Progenitor cell of endocrine pancreas (in vitro differentiated cells): ENCODE measurements at places on chromosomes 13 and 19.
A peak's percentile ranks its signal among the peaks of the same experiment; 100 is the strongest.

- no peak for DNase-seq
Measured at GRCh38 chr19:39306075-39306474, 9.9 kb downstream of the IFNL1 start.

GRCh38 chr13:33797622-33798021 is 20.3 kb upstream of the RFC3 start:
- DNase-seq, result no peak

DNA sequence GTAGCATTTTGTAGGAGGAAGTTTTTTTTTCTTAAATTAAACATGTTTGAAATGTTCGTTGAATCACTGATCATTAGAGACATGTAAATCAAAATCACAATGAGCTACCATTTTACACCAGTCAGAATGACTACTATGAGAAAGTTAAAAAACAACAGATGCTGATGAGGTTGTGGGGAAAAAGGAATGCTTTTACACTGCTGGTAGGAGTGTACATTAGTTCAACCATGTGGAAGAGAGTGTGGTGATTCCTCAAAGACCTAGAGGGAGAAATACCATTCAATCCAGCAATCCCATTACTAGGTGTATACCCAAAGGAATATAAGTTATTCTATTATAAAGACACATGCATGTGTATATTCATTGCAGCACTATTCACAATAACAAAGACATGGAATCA is 122.0 kb upstream of the ARGLU1 start:
- no peak for DNase-seq

DNA sequence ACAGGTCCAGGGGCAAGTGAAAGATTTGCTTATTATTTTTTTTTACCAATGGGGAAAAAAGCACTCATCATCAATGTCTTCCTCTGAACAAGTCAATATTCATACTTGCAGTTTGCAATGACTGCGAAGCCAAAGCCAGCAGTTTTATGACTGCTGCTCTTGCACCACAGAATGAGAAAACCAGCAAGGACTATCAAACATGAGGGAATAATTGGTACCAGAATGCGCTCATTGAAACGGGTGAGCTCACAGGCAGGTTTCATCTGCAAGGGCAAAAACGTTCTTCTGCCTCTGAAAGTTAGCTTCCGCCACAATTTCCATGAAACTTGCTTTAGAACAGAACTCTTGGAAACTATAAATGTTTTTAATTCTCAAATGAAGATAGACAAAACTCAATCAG is 5.5 kb downstream of the DLEU7 start:
- no peak for DNase-seq

DNA sequence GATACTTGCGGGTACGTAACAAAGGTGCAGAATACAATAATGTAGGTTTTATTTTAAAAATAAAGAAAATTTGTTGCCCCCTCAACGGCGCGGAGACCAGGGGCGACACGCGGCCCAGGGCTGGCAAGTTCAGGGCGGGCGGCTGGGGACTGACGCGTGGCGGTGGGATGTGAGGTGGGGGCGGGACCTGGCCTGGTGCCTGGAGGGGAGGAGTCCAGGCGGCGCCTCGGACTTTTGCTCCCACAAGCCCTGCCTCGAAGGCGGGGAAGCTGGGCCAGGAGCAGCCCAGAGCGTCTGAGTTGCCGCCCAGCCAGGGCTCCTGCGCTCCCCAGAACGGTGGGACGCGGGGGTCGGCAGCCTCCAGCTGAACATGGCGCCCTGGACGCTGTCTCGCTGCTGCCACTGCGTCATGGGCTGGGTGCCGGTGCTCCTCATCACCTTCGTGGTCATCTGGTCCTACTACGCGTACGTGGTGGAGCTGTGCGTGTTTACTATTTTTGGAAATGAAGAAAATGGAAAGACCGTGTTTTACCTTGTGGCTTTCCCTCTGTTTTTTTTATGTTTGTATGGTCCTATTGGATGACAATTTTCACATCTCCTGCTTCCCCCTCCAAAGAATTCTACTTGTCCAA is 1122.8 kb upstream of the ATXN8OS start:
- DNase-seq, result no peak

GRCh38 chr19:50320051-50320450 is 9.1 kb downstream of the KCNC3 start:
- no peak for DNase-seq

DNA sequence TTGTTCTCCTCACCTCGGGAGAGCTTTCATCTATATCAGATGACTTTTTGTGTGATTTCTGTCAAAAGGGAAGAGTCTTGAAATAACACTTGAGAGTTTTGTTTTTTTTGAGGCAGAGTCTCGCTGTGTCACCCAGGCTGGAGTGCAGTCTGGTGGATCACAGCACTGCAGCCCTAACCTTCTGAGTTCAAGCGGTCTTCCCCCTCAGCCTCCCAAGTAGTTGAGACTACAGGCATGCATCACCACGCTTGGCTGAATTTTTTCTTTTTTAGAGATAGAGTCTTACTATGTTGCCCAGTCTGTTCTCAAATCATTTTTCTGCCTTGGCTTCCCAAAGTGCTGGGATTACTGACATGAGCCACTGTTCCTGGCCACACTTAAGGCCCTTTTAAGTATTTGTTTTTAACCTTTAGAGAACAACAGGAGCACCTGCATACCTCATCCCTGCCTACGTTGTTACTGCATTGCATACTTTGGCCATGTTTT is 11.4 kb downstream of the NDFIP2 start:
- DNase-seq, result no peak

DNA sequence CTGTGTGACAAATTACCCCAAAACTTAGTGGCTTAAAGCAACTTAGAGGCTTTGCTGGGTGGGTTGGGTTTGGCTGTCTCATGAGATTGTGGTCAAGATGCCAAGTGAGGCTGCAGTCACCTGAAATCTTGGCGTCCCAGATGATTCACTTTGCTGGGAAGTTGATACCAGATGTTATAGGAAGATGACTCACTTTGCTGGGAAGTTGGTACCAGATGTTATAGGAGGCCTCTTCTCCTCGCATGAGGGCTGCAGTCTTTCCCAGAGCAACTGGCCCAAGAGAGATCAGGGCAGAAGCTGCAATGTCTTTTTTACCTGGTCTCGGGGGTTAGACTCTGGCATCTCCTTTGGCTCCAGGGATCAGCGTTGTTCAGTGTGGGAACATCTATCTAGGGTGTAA is 16.8 kb downstream of the TEX29 start:
- no peak for DNase-seq

DNA sequence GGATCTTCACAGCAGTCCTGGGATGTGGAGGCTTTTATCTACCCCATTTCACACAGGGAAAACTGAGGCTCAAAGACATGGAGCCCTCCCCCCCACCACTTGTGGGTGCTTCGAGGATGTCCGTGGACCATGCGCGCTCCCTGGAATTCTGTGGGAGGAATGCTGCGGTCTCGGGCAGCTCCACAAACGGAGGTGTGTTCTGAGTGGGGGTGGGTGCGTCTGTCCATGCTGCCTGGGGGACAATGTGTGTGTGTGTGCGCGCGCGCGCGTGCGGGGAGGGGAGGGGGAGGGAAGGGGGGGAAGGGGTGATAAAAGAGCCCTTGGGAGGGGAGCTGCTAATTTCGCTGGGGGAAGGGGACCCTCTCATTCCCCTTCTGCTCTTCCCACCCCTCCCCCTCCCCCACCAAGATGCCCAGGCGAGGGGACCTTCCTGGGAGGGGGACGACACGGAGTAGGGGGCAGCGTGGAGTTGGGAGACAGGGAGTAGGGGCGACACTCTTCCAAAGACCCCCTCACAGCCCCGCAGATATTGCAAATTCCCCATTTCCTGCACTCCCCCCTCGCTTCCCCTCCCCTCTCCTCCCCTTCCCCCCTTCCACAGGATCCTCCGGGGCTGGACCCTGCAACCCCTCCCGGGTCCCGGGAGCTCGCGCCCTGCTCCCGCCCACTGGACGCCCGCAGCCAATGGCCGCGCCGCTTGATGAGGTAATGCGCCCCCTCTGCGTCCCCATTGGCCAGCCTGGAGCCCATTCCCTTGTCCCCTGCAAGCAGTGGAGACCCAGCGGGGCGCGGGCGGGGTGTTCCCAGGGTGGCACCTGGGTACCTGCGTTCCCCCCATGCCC is 18.9 kb upstream of the ZNRF4 start:
- DNase-seq, result peak; percentile 87

- no peak for DNase-seq
Measured at GRCh38 chr13:110983241-110983640, 68.4 kb upstream of the ANKRD10 start.

GRCh38 chr19:33405254-33405552 is 31.7 kb downstream of the CEBPG start:
- DNase-seq, result no peak

DNA sequence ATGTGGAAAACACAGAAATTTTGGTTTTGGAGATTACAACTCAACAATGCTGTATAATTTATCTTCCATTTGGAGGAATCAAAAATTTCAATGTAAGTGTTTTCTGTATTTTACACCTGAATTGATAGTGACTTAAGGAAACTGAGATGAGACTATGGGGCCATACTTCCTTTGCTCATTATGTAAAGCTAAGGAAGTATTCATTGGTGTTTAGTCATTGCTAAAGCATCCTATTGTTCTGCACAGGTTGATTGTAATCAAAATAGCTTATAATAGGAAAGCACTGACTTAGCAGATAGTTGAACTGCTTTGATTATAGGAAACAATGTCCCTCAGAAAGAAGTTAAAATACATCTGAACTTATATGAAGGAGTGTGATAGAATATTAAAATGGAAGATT is 244.4 kb upstream of the SLITRK5 start:
- no peak for DNase-seq

DNA sequence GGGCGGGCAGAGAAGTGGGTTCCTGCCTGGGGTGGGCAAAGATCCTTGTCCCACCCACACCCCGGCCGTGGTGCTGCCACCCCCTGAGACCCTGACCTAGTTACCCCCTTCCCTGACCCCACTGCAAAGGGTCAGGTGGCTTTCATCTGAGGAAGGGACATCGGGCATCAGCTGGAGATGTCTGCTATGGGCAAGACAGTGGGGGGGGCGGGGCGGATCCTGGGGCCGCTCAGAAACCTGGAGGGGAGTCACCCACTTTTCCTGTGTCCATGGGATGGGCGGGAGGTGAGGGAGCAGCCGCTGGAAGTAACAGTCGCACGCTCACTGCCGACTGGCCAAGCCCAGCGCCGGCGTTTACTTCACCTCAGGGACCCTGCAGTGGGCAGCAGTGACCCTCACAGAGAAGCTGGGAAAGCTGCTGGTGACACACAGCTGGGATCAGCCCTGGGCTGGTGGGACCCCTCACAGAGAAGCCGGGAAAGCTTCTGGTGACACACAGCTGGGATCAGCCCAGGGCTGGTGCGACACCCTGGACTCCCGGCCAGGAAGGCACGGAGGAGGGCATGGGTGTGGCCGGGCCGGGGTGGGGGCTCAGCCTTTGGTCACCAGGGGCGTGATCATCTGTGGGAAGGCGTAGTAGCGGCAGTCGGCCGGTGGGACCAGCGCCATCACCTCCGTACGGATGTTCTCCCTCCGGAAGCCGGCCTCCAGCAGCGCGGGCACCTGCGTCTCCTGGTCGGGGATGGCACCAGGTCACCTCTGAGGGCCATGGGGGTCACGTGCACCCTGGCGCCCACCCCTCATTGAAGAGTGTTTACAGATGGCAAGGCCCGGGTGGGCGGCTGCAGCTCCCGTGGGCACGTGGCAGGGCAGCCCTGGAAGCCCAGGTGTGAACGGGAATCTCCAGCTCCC is 4.3 kb downstream of the GAMT start:
- DNase-seq, result no peak

GRCh38 chr19:46133777-46134241 is 9.3 kb upstream of the IGFL3 start:
- no peak for DNase-seq

DNA sequence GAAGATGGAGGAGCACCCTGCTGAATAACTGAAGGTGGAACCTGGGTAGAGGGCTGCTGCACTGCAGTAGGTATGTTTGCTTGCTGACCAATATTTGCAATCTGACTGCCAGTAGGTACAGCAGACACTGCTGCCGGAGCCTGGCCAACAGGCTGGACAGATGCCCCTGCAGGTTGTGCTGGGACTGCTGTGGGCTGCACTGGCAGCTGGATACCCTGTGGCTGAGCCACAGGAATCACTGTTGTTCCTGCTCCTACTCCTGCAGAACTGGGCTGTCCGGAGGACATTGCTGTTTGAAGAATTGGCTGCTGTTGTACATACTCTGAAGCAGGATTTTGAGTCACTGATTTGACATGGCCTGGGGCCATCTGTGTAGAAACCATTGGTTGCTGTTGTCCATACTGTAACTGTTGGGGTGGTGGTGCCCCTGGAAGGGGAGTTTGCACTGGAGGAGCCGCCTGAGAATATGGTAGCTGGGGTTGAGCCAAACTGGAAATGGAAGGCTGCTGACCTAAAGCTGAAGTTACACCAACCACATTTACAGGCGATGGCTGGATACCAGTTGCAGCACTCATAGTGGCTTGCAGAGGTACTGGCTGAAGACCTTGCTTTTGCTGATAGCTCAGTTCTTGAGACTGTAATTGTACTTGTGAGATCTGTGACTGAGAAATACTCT is 2.2 kb downstream of the TSC22D1 start:
- DNase-seq, result no peak

DNA sequence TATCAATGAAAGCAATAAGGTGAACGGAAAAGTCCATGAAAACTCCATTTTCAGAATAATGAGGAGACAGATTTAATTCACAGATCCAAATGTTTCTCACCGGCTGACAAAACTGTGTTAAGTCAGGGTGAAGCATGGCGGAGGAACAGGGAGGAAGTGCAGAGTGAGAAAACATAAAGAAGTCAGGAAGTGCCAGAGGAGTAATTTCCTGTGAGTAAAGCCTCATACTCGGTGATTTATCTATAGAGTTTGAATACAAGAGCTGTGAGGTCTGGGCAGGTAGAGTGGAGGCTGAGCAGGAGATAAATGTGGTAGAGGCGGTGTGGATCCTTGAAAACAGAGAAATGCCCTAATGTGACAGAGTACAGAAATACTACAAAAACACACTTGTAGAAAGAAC is 11.4 kb downstream of the CARD8 start:
- no peak for DNase-seq

DNA sequence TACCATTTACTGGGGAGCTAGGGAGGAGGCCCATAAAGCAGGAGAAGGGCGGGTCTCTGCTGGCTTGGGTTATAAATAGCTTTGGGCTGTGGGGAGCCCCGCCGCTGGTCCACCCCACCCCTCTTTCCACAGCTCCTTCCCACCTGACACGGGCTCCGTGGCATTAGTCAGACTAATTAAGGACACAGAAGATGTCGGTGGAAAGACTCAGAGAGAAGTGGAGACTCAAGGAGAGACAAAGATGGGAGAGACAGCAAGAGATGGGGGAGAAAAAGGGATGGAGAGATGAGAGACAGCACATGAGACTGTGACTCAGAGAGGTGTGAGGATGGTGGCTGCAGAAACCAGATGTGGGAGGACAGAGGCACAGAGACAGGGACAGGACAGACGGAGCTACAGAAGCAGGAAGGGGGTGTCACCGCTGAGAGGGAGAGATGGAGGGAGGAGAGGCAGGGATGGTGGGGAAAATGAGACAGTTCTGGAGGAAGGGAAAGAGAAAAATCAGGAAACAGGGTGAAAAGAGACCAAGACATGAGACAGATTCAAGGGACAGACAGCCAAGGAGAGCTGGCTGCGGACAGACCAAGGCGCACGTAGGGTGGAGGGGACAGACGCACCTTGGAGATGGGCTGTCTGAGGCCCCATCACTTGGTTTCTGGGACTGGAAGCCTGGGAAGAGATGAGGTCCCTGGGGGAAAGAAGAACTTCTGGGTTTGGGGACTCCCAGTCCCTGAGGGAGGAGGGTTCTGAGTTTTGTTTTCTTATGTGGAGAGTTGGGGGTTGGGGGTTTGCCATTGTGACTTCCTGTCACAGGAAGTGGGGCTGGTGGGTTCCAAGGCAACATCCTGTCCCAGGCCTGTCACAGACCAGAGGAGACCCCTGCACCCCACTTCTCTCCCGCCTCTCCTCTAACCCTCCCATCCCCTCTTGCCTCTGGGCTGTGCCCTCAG is 4.1 kb downstream of the ARHGEF1 start:
- no peak for DNase-seq
